NCI-H1417 treated with DMSO at 0.1 percent for 48 hours (cell line): ENCODE measurements at places on chromosomes 5 and 9.

GRCh38 chr5:138725818-138726416 lies 27.3 kb upstream of the CTNNA1 start:
- no peak for DNase-seq

DNA sequence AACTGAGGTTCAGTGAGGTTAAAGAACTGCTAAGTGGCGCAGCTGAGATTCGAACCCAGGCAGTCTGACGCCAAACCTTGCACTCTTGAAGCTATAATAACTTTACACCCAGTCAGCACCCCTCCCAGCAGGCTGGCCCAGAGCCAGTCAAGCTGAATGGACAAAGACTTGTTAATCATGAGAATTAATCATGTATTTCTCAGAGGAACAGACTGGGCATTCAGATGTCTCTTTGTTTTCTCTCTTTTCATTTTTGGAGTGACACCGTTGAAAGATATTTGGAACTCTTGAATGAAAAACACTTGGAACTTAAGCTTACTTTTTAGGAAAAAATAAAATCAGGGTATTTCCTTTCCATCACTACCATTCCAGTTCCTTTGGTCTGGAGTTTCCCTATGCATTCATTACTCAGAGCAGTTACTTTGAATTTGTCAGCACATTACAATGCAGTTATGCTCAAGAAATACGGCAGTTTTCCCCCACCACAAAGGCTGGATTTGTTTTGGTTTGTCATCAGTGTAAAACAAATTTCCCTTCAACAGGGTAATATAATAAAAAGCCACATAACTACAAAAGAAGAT lies 22.6 kb upstream of the MAMDC2 start:
- DNase-seq: no peak

DNA sequence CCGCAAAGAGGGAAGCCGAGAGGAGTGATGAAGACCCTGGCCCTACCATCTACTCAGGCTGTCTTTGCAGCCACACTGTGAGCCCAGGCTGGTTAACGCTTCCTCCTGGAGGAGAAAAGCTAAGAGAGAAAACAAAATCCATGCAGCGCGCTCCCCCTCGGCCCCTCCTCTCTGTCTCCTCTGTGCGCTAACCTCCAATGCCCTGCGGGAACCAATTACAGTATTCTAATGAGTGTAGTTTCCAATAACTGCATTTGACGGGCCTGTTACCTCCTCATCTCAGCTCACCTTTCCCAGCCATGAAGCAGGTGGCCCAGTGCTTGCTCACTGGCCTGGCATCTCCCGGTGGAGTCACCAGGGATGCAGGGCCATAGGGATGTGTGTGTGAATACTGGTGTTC lies 565.5 kb downstream of the EBF1 start:
- no peak for DNase-seq

- no peak for DNase-seq
Observed at GRCh38 chr5:153964191-153964879, 74.4 kb downstream of the FAM114A2 start.

DNA sequence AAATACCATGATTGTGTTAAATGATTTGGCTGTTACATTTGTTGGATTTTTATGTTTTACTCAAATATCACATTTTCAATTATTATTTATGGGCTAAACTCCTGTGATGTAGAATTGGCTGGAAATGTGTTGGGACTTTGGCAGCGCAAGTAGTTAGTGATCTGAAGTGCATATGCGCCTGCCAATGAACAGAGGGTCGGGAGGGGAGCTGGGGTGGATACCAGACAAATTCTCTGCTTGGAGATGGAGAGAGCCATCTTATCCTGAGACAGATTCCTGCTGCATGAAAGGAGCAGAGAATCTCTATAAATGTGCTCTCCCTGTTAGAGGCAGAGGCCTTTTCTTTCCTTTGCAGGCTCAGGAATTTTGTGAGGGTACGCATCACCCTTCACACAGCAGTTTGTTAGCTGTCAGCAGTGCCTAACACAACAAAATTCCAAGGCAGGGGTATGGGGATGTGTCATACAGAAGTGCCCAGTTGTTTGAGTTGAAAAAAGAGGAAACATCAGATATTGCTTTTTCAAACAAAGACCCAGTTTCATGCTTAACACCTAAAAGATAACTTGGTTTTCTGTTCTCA lies 489.1 kb downstream of the CSNK1G3 start:
- no peak for DNase-seq

GRCh38 chr9:21506626-21507482 lies 24.7 kb upstream of the IFNE start:
- DNase-seq: no peak

DNA sequence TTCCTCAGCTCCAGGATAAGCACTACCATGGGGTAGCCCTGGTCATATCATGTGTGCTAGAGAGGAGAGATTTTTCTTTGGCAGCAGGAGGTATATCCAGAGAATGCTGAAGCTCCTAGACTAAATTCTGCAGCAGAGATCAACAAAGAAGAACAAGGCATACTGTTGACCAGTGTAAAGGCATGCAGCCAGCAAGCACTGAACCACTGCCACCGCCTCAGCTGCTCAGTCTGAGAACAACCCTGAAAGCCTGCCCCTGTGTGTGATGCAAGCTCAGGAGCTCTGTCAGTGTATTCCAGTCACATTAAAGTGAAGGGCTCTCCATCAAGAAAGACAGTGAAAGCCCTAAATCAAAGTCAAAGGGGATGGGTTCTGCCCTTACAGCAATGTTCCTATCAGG lies 439.5 kb upstream of the CD180 start:
- no peak for DNase-seq
